Stimulated activated CD8-positive, alpha-beta memory T cell treated with anti-CD3 and anti-CD28 coated beads, Interleukin-2, amount 100 ng/mL, for 1 hour (primary cell): ENCODE measurements at places on chromosomes 2 and 18.

GRCh38 chr18:53984021-53984420, 240.4 kb downstream of the MBD2 start:
- no peak for DNase-seq

GRCh38 chr2:203751685-203752271, 45.3 kb downstream of the CD28 start:
- DNase-seq: no peak

DNA sequence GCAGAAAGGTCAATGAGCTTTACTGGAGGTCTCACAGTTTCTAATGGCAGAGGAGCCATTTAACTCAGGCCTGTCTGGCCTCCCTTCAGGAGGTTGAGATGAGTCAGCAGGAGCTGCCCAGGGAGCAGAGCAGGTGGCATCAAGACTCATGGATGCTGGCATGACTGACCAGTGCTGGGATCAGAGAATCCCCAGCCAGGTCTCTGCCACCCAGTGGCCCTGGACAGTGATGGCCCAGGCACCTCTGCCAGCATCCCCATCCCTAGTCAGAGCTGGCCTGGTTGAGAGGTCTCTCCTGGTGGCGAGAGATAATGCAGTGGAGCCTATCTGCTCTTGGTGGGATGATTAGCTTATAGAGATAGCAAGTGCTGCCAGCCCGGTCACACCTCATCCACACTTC, 43.1 kb downstream of the GYPC start:
- no peak for DNase-seq

DNA sequence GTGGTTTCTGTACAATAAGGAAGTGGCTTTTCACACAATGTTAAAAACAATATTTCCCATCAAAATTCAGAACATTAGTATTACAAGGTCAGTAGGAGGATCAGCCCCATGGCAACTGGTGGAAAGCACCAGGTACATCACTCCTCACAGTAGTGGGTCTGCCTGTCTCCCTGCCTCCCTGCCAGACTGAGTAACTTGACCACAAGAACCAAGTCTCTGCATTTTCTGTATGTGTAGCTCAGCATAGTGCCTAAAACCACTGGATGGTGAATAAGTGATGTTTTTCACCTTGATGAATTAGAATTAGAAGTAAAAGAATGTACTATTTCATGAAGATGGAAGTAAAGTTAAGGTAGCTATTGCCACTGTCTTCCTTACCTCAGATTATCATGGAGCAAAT, 4.1 kb upstream of the WDR7 start:
- no peak for DNase-seq

GRCh38 chr18:23878336-23878900, 136.1 kb upstream of the TTC39C start:
- DNase-seq: no peak

DNA sequence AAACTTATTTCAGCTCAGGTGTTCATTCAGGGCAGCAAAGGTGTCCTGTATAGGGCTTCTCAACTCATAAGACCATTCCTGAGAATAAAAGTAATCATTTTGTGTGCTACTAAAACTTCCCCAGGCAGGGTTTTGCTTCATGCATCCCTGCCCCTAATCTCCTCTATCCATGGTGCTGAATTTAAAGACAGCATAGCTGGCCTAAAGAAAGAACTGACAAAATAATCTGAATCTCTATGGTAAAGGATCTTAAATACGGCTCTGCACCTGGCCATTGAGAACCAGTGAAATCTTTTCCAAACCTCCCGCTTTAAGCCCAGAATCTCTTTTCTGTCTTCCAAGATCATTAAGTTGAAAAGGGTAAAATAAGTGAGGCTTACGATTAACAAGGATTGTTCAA, 292.1 kb upstream of the KLHL29 start:
- DNase-seq: no peak

DNA sequence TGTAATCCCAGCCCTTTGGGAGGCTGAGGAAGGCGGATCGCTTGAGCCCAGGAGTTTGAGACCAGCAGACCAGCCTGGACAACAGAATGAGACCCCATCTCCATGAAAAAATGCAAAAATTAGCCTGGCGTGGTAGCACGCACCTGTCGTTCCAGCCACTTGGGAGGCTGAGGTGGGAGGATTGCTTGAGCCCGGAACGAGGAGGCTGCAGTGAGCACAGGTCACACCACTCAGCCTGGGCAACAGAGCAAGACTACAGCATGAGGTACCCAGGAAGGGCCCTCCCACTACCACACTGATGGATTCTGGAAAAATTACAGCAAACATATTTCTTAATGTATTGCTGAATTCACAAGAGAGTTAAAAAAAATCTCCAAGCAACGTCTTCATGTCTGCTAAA, 56.3 kb upstream of the HPCAL1 start:
- no peak for DNase-seq

GRCh38 chr2:9210030-9210429, 3.4 kb downstream of the ASAP2 start:
- no peak for DNase-seq

DNA sequence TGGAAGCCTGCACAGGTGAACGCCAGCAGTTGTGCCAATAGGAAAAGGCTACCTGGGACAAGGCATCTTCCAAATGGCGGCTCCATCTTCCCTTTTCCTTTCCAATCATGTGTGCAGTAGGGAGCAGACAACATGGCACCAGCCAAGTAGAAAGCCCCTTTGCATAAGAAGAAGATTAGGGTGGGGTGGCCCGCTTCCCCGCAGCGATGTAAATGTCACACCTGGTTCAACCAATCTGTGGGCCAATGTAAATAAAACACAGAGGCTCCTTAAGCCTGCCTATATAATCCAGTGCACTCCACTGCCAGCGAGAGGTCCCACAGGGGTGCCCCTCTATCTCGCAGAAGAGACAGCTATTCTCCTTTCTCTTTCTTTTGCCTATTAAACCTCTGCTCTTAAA, 468.4 kb upstream of the CRIM1 start:
- DNase-seq: no peak

- DNase-seq: no peak
Observed at GRCh38 chr2:67842375-67842959, 220.3 kb downstream of the C1D start.

DNA sequence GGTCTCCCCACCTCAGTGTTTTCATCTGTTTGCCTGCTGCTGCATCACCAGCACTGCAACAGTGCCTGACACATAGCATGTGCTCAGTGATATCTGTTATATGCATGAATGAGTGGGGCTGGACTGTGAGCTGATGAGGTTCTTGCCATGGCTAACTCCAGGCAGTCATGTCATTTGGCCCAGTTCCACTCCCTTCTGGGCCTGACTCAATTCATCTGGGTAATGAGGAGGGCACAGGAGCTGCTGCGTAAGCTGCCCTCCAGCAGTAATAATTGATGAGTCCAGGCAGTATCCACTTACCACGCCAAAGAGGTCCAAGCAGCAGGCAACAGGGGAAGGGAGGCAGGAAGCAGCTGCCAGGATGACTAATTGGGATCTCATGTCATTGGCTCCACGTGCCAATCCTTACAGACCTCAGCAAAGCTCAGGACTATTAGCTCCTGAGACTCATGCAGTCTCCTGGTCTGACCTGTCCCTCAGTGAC, 34.1 kb upstream of the MAT2A start:
- DNase-seq: no peak

DNA sequence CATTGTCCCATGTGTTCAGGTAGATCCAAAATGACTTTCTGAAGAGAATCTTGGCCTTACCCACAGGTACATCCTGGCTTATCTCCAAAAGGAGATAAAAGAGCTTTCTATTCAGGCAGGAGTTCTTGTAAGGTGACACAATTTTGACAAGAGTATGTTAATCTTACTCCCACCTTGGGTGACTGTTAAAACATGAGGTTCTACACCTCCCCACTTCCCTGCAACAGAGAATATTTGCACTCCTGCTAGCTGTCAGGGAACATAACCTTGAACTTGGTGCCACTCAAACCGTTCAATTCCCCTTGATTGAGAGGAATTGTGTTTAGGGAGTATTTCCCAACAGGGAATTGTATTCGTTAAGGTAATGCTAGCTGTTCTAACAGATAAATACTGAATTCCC, 372.5 kb upstream of the KLHL29 start:
- DNase-seq: no peak

- no peak for DNase-seq
Observed at GRCh38 chr2:102024410-102024809, 32.6 kb downstream of the IL1R2 start.
